ENCODE measurements at places on chromosomes 2 and 18. TPM values are rescaled to one million over a fixed set of nuclear protein-coding genes. Genes with fewer than 3 reads are reported as not detected.

- DNase-seq: no peak
Measured at GRCh38 chr2:105744909-105745853, at the start of gene NCK2. Gene NCK2, plus strand, starts transcription at chr2:105744912. Its CDS starts 110,152 bp downstream, at chr2:105855064.

Gene COPS9
- total RNA-seq: 243 TPM

DNA sequence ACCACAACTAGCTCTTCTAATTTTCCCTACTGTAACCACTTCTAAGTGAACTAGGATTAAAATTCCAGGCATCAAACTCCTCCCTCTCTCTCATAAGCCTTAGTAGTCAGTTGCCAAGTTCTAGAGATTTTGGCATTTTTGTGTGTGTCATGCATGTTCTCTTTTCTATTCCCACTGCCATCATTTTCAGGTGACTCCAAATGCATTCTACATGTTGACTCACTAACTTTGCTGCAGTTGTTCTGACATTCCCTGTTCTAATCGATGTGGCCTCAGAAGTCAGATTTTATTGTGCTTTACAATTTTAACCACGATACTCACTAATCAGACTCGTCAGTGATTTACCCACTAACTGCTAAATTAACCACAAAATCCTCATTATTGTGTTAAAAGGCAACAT is 13.3 kb downstream of the DSC1 start:
- DNase-seq: no peak

Gene SERPINB12
- total RNA-seq: not detected

DNA sequence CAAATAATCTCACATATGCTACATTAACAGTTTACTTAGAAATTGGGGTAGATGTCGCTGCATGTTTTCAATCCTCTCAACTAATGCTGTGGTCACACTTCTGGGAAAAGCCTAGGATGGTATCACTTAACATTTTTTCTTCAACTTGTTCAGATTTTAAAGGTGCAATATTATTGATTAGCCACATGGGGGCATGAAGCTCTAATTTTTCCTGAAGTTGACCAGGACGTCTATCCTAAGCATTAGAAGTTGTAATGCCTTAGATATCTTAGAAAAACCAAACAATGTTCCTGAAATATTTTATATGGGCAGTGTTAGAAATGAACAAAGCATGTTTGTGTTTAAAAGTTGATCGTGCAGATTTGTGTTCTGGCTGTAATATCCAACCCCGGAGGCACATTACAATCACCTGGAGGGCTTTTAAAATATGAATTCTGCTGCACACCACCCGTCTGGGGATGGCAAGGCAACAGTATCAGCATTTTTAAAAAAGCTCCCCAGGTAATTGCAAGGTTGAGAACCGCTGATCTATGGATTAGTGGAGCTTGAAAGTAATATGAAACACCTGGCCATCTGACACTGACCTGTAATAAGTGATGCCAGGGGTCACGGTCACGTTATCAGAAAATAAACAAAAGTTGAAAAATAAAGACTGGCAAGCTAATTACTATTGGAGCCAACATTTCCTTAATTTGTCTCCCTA is 100.5 kb upstream of the LMAN1 start:
- DNase-seq: no peak

DNA sequence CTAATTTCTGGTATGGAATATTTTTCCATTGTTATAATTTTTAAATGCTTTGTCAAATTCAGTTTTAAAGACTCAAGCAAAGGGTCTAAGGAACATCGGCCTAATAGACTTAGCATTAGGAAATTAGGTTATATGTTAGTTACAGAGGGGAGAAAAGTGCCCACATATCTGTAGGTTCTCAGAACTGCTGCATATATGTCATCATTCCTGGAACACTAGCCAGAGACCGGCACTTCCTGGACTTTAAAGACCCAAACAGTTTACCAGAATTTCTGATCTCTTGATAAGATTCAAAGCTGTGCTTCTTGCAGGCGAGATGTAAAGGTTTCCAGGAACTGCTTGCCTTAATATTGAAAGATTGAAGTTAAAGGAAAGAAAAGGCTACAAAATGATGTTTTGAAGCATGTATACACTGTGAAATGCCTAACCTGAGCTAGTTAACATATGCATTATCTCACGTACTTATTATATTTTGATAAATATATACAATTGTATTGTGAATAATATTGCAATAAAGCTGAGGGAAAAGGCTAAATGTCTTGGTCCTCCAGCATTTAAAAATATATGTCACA is 993.6 kb downstream of the LRP1B start:
- DNase-seq: no peak

Gene EMX1
- 0.31 TPM for total RNA-seq

GRCh38 chr2:160317181-160318099 is 117.4 kb upstream of the ITGB6 start:
- no peak for DNase-seq

GRCh38 chr2:170930131-170930990 is 1.3 kb downstream of the GORASP2 start:
- no peak for DNase-seq

Gene UGT1A10
- not detected for total RNA-seq

GRCh38 chr2:68722712-68723111 is 11.9 kb upstream of the ARHGAP25 start:
- DNase-seq: no peak

GRCh38 chr2:171319164-171319810 is 114.5 kb downstream of the METTL8 start:
- no peak for DNase-seq

- DNase-seq: no peak
Measured at GRCh38 chr2:72533765-72534164, 292.1 kb downstream of the EXOC6B start.

- DNase-seq: peak; percentile 50
Measured at GRCh38 chr18:79855147-79855933, 57.6 kb downstream of the KCNG2 start.

Gene TMEM200C
- total RNA-seq: 4.4 TPM

- no peak for DNase-seq
Measured at GRCh38 chr2:33384599-33384961, 91.9 kb upstream of the RASGRP3 start.

- no peak for DNase-seq
Measured at GRCh38 chr2:174492963-174493431, 6.2 kb upstream of the GPR155 start.

DNA sequence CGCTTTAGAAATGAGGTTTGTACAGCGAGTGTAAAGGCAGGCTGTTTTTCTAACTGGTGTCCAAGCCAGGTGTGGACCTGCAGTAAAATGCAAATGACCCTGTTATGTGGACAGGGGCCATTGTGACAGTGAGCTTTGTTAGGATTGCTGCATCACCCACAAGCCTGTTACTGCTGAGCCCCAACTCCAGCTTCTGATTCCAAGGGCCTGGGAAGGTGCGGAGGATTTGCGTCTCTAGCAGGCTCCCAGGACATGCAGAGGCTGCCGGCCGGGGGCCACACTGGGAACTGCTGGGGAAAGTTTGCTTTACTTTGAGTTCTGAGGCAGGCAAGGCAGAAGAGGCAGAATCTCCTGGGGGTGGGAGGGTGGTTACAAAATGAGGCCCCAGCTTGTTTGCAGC is 164.1 kb downstream of the GLI2 start:
- no peak for DNase-seq

Gene EDAR
- total RNA-seq: not detected

- DNase-seq: no peak
Measured at GRCh38 chr2:221018262-221018661, 553.8 kb downstream of the EPHA4 start.

- DNase-seq: no peak
Measured at GRCh38 chr2:96838345-96839292, 5.2 kb downstream of the ANKRD23 start.

DNA sequence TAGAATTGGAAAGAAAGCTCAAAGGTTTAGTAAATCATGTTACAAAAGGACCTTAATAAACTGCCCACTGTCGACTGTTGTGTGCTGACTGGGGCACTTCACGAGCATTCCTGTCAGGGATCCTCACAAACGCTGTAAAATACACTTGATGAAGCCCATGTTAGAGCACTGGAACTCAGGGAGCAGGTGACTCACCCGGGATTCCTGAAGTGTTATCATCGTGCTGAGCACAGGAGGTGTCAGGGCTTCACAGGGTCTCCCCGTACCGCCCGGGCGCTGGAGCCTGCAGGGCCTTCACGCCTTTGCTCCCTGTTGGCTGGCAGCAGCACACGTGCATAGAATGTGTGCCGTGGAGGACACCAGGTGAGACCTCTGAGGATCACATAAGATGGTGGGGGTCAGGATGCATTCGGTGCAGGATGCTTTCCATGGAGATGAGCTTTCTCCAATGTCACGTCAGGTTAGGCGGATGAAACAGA is 187.3 kb downstream of the SNTG2 start:
- no peak for DNase-seq
